Activated effector memory CD4-positive, alpha-beta T cell treated with Interleukin-2 at 50 U/mL for 16 hours (primary cell): ENCODE measurements at places on chromosomes 11 and 22.

DNA sequence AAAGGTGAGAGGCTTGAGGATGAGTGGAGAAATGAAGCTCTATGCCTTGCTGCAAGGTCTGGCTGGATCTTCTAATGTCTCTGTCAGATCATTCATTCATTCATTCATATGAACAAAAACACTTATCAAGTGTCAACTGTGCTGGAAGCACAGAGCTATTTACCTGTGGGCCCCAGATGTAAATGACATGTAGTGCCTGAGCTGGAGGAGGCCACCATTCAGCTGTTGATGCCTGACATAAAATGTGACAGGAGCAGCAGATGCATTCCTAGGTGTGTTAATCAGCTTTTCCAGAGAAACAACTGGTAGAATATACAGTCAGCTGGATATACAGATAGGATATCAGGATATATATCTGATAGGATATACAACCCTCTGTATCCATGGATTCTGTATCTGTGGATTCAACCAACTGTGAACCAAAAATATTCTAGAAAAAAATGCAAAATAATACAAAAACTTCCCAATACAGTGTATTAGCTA lies 44.5 kb downstream of the TSPAN18 start:
- no peak for DNase-seq

- peak; percentile 48 for DNase-seq
Measured at GRCh38 chr22:19874307-19875060, 19.8 kb upstream of the GNB1L start.

- no peak for DNase-seq
Measured at GRCh38 chr22:37326726-37327125, 44.4 kb downstream of the CYTH4 start.

GRCh38 chr11:45454917-45455401 lies 168.8 kb upstream of the SYT13 start:
- no peak for DNase-seq

DNA sequence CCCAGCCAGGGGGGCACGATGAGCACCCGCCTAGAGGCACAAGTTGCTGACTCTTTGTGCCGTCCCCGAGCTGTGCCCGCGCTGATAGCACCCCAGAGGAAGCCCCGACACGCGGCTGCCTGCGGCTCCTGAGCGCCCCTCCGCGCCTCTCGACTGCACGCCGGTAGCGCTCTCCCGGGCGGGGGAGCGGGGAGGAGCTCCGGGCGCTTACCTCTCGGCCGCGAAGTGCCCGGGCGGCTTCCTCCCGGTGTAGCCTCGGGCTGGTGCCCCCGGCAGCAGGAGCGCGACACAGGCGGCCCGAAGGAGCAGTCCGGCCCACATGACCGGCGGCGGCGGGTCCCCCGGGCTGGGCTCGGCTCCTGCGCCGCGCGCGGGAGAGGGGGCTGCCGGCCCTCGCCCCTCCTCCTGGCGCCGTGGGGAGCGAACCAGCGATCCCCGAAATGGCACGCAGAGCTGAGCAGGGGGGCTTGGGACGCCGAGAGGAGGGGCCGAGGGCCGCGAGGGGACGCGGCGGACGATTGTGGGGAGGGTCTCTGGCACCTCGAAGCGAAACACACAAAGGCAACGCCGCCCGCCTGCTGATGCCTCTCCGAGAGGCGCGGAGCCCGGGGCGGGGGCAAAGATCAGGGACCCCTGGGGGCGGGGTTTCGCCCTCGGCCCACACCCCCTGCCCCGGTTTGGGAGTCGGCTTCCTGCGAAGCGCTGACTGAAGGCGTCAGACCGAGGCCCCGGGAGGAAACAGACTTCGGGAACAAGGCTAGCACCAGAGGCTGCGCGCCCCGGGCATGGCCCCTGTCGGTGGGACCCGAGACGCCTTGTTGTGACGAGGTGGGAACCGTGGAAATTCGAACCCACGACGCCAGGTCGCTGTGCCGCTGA lies at the start of gene VWCE:
VWCE (minus strand) TSS at position 600 of the 879 bp plus-strand sequence; CDS start at position 321, 279 bp downstream.
- DNase-seq, result peak; percentile 40

- no peak for DNase-seq
Measured at GRCh38 chr22:36136475-36136874, 24.1 kb downstream of the APOL3 start.

- DNase-seq, result no peak
Measured at GRCh38 chr11:129505266-129505665, 129.6 kb downstream of the BARX2 start.

DNA sequence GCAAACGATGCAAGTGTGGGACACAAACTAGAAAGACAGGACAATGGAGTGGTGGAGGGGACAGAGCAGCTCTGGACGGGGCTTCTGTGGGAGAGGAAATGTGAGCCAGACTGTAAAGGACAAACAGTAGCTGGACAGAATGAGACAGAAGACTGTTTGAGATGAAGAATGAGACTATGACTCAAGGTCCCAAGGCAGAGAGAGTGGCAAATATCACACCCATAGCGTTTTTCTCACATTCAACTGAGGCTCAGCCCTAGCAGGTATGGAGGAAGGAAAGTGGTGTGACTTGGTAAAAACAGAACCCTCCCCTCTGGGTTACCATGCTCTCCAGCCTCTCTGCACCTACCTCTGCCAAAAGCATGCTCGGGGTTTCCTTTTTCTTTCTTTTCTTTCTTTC lies 96.5 kb downstream of the RPL27A start:
- DNase-seq, result no peak

GRCh38 chr22:39995393-39996252 lies 869 bp downstream of the FAM83F start:
- no peak for DNase-seq

GRCh38 chr22:37016134-37016910 lies 2.9 kb downstream of the TST start:
- DNase-seq, result no peak

GRCh38 chr11:17505146-17505545 lies 28.5 kb upstream of the ABCC8 start:
- no peak for DNase-seq

GRCh38 chr22:43506487-43506886 lies 94.7 kb downstream of the MPPED1 start:
- DNase-seq, result no peak

- DNase-seq, result no peak
Measured at GRCh38 chr11:10285148-10285802, 8.7 kb downstream of the SBF2 start.

GRCh38 chr11:45176996-45177395 lies 30.6 kb downstream of the PRDM11 start:
- no peak for DNase-seq

DNA sequence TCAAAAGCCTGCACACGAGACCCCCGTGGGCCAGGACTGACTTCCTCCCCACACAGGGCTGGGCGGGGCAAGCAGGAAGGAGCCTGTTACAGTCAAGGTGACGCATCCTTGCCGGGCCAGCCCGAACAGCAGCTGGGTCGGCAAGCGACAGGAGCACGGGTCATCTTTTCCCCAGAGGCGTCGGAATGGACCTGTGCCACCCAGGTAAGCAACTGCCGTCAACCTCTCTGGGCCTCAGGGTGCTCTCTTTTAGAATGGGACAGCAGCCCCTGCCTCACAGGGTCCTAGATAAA lies at the start of gene CYTH4:
CYTH4 (plus strand) TSS at position 124 of the 293 bp plus-strand sequence; CDS start at position 186, 62 bp downstream.
- peak; percentile 64 for DNase-seq

GRCh38 chr11:43356336-43356735 lies 2.4 kb upstream of the TTC17 start:
- no peak for DNase-seq

GRCh38 chr11:8839957-8840945 lies 70.7 kb upstream of the AKIP1 start:
- DNase-seq, result no peak

- no peak for DNase-seq
Measured at GRCh38 chr11:116545912-116546311, 226.9 kb downstream of the BUD13 start.

DNA sequence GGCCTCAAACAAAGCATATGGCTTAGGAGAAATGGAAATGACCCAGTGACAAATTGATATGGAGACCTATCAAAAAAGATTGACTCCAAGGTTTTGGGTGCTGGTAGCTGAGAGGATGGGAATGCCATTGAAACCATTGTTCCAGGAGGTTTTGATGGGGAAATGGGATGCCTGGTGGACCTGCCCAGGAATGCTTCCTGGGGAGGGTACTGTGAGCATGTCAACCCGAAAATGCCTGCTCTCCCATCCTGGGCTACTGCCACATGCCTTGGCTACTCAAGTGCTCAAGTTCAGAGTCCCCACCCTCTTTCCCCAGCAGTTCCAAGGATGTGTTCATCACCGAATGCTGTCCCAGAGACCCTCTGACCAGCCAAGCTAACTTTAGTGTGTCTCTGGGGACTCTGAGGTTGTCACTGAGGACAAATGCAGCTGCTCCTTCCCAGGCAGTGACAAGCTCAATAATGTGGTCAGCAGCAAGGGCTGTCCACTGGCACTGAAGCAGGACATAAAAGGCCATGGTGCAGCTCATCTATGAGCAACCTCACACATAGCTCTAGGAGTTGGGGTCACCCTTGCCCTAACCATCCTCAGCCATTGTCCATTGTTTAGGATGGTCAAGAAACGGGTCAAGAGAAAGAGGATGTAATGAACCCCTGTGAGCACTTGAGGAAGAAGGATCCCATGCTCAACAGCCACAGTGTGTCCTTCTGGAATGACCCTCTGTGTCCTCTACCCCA lies 83.7 kb downstream of the TRIM29 start:
- no peak for DNase-seq

DNA sequence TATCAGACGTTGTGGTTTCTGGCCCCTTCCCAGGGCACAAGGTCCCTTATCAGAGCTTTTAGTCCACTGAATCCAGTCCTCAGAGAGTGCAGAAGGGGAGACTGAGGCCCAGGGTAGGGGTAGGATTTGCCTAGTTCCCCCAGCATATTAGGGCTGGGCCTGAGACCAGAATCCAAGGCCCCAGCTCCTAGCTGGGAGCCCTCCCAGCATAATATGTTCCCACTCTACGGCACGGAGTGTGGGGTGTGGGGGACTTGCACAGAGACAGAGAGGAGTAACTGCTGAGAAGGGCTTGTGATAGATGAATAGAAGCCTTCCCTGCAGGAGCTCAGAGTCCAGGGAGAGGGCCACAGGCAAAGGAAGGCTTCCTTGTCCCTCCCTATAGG lies 43.8 kb downstream of the NEU3 start:
- no peak for DNase-seq

DNA sequence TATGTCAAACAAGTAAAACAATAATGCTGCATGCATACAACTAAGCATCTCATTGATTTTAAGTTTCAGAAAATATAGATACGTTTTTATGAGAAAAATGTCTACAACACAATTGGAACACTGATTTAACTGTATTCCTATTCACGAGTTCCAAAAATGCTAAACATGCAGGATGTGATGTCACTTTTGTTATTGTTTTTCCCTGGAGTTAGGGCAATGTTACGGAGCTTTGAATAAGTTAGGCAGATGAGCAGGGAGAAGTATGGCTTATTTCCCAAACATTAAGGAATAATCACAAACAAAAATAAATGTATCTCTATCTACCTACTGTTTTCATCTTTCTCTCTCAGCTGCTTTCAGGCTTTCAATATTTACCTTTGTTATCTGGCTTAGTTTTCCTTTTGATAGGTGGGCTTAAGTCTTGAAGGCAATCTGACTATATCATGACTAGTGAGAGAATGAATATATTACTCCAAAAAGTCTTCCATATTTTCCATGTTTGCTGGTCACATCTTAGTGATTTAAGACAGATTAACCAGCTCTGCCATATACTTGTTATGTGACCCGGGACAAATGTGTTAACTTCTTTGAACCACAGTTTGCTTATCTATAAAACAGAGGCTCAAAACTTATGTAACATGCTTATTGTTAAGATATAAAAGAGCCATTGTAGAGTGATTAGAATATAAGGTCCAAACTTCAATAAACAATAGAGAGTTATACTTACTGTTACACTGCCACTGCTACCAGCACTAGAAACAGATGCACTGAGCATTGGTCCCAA lies 854.4 kb upstream of the CCDC90B start:
- no peak for DNase-seq

DNA sequence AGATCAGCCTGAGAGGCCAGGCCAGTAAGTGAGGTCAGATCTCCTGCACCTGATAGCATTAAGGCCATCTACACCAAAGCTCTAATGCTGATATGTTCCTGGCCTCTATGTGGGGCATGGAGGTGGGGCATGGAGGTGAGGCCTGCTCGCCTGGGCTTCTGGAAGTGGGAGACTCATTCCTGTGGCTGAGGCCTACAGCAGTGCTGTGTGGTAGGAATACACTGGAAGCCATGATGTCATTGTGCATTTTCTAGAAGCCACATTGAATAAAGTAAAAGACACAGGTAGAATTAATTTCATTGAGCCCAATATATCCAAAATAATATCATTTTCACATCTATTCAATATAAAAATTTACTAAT lies 2.7 kb downstream of the PNPLA3 start:
- no peak for DNase-seq

GRCh38 chr22:36177160-36177559 lies 16.6 kb upstream of the APOL3 start:
- DNase-seq, result no peak

DNA sequence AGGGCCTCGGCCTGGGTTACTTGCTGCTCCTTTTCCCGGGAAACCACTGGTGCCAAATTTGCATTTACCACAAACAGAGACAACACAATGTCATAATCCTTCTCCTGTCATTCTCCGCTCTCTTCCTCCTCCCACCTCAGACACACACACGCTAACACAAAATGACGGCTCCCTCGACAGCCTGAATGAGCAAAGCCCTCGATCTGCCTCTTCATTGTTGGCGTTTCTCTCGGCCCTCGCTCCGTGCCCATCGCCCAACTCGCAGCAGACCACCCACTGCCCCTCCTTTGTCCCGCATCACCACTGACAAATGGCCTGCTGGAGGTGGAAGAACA lies 12.5 kb upstream of the TCF20 start:
- DNase-seq, result no peak

- DNase-seq, result no peak
Measured at GRCh38 chr11:130162733-130163132, 3.2 kb downstream of the ST14 start.

- no peak for DNase-seq
Measured at GRCh38 chr11:7609015-7609414, 64.3 kb downstream of the CYB5R2 start.

GRCh38 chr11:94664346-94664745 lies 97.2 kb downstream of the PIWIL4 start:
- no peak for DNase-seq
